ENCODE measurements at places on chromosomes 12 and 14. TPM values are rescaled to one million over a fixed set of nuclear protein-coding genes. Genes with fewer than 3 reads are reported as not detected.

DNA sequence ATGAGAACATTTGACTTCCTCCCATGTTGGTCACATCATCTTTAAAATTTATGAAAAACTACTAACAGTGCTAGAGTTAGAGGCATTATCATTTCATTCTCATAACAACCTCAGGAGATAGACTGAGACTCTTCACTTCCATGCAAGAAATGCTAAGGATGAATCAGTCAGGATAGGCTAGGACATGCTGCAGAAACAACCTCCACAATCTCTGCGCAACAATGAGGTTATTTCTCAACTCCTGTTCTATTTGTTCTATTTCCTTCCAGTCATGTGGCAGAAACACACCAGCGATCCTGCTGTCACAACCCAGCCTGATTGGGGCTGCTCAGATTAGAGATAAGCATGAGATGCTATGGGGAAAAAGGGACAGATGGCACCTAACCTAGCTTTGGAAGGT lies 49.0 kb upstream of the TMEM263 start:
- DNase-seq: no peak
- H3K36me3 ChIP-seq: peaks cover 4% of the 10 kb centered on the region
- H3K27me3 ChIP-seq: peaks cover 38% of the 10 kb centered on the region

DNA sequence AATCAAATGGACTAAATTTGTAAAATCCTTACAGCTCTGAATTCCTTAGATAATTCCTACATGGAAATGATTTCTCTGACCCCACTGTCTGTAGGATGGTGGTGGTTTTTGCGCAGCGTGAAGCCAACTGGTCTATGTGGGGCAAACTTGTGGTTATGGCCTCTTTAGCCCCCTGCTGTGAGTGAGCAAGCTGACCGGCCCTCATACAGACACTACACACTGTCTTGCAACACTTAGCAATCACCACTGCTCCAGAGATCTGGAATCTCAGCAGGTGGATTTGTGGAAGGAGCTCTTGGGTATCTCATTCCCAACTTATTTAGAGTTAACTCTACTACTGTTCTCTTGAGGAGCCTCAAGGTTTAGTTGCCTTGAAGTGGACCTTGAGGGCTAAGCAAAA lies 70.2 kb downstream of the SCN8A start:
- no peak overlapping the region for H3K4me3 ChIP-seq
- peaks cover 3% of the 10 kb centered on the region for H3K36me3 ChIP-seq
- H3K4me1 ChIP-seq: peaks cover 3% of the 10 kb centered on the region
- H3K27ac ChIP-seq: no peak overlapping the region
- H3K27me3 ChIP-seq: peaks cover 56% of the 10 kb centered on the region

GRCh38 chr14:42174357-42174756 lies 567.7 kb downstream of the LRFN5 start:
- no peaks in the 10 kb centered on the region for H3K4me1 ChIP-seq
- H3K4me3 ChIP-seq: no peak overlapping the region
- H3K27ac ChIP-seq: no peak overlapping the region
- no peaks in the 10 kb centered on the region for H3K27me3 ChIP-seq
- H3K36me3 ChIP-seq: no peaks in the 10 kb centered on the region

DNA sequence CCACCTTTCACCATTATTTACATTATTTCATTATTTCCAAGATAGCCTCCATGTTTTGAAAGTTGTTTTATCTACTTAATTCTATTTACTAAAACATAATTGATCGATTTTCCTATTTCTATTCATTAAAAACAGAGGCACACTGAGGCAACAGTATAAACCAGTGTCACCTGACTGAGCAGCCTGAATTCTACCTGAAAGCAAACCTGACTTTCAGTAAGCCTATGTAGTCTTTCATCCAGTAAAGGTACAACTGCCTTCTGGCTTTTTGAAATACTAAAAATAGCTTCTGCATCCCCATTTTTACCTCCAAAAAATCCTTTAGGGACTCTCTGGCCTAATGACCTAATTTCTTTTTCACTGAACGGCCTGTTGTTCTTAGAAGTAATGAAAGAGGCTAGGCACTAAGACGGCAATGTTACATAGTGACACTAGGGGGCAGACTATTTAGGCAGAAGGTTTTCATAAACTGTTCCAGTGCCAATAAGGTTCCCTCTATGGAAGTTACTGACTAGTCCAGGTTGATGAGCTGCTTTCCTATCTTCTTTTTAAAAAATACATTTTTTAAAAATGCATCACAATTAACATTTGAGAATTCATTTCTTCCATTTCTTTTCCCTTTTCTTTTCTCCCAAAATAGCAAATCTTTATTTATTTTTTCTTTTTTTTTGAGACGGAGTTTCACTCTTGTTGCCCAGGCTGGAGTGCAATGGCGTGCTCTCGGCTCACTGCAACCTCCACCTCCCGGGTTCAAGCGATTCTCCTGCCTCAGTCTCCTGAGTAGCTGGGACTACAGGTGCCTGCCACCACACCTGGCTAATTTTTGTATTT lies 17.5 kb downstream of the ANAPC5 start:
- H3K4me3 ChIP-seq: no peak overlapping the region
- H3K36me3 ChIP-seq: no peaks in the 10 kb centered on the region
- H3K4me1 ChIP-seq: peaks cover 3% of the 10 kb centered on the region
- H3K27ac ChIP-seq: peak overlapping the region; percentile 43
- no peaks in the 10 kb centered on the region for H3K27me3 ChIP-seq
- no peak for DNase-seq

DNA sequence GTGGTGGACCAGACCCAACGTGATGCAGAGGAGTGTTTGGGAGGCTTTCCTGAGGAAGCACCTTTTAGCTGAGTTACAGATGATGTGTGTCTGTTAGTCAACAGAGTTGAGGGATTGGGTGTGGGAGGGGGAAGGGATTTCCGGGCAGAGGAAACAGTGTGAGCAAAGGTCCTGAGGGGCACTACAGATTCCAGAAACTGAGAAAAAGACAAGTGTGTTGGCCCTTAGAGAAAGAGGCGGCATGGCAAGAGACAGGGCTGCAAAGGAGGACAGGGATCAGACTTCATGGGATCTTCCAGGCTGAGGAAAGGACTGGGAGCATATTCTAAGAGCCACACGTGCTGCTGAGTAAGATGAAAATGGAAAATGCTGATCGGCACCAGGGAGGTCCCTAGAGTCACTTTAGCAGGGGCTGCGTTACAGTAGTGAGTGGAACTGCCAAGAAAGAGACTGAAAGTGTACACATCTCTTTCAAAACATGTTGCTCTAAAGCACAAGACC lies 9.4 kb upstream of the RPS6KL1 start:
- no peak for DNase-seq
- H3K4me1 ChIP-seq: peaks cover 17% of the 10 kb centered on the region
- peaks cover 10% of the 10 kb centered on the region for H3K27me3 ChIP-seq
- peak overlapping the region; percentile 47 for H3K27ac ChIP-seq
- H3K36me3 ChIP-seq: no peaks in the 10 kb centered on the region
- no peak overlapping the region for H3K4me3 ChIP-seq

- H3K4me1 ChIP-seq: peaks cover 45% of the 10 kb centered on the region
- no peak overlapping the region for H3K27ac ChIP-seq
- no peaks in the 10 kb centered on the region for H3K27me3 ChIP-seq
- DNase-seq: no peak
- no peak overlapping the region for H3K4me3 ChIP-seq
- H3K36me3 ChIP-seq: peaks cover 2% of the 10 kb centered on the region
Measured at GRCh38 chr12:69501154-69501895, 31.1 kb downstream of the FRS2 start.

DNA sequence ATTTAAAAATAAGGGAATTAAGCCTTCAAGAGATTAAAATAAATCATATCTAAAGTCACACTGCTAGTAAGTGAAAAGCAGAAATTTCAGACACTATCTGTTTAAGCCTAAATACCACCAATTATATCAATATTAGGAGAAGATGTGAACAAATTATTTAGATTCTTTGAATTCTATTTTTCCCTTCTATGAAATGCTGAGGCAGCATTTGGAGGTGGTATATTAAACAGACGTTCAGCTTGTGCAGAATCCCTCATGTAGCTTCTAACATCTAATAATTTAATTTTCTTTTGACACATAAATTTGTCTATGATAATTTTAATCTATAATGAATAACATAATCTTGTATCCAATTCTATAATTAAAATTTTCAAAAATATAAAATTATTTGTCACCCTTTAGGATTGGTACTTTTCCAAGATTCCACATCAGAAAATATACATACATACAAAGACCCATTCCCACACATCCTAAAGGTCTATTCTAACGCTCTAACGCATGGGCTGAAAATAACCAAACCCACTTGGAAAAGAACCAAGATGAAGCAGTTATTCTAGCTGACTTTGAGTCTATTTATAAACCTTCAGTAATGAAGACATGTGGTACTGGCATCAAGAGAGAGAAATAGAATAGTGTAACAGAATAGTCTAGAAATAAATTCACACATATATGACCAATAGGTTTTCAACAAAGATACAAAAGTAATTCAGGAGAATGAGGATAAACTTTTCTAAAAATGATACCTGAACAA lies 751.8 kb downstream of the GALC start:
- H3K27ac ChIP-seq: no peak overlapping the region
- H3K4me1 ChIP-seq: no peaks in the 10 kb centered on the region
- no peak overlapping the region for H3K4me3 ChIP-seq
- H3K27me3 ChIP-seq: no peaks in the 10 kb centered on the region
- no peak for DNase-seq

DNA sequence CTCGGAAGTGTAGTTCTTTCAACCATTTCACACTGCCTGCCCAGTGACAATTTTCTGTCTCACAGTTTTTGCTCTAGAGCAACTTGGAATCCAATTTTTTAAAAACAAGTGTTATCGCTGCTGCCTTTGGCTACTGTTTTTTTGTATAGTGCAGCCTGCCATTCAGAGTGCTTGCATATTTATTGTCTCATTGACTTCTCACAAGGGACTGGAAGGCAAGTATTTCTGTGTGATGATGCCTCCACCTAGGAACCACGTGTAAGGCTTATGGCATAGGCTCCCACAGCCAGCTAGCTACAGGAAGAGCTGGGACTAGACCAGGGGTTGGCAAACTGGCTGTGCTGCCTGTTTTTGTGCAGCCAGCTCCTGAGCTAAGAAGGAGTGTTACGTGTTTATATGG lies 903 bp downstream of the PARPBP start:
- H3K4me3 ChIP-seq: peak overlapping the region; percentile 90
- peaks cover 5% of the 10 kb centered on the region for H3K36me3 ChIP-seq
- peak overlapping the region; percentile 91 for H3K27ac ChIP-seq
- H3K4me1 ChIP-seq: peaks cover 14% of the 10 kb centered on the region
- no peak for DNase-seq
- H3K27me3 ChIP-seq: no peaks in the 10 kb centered on the region

GRCh38 chr12:1836241-1836803 lies 16.0 kb downstream of the LRTM2 start:
- no peaks in the 10 kb centered on the region for H3K36me3 ChIP-seq
- H3K27ac ChIP-seq: no peak overlapping the region
- H3K27me3 ChIP-seq: peaks cover 26% of the 10 kb centered on the region

DNA sequence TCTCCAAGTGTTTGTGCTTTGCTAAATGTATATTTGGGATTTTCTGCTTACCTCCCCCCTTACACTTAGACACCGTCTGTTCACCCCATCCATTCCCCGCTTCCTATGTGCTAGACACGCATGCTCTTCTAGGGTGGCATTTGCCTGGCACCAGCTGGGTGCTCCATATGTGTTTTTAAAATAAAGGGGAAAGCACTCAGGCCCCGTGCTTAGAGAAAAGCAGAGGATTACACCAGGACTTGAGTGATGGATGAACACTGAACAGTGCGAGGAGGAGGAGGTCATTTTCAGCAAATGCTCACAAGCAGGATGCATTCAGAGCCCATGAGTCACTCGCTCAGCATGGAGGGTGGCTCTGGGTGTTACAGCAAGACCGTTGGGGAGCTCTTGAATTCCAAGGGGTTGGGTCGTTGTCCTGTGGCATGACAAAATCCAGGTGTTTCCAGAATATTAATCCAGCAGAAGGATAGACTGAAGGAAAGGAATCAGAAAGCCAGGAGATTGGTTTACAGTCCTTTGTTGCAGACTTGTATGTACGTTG lies 2.9 kb upstream of the BDKRB1 start:
- peak overlapping the region; percentile 26 for H3K4me3 ChIP-seq
- no peak for DNase-seq
- H3K4me1 ChIP-seq: peaks cover 7% of the 10 kb centered on the region
- H3K27me3 ChIP-seq: peaks cover 86% of the 10 kb centered on the region

DNA sequence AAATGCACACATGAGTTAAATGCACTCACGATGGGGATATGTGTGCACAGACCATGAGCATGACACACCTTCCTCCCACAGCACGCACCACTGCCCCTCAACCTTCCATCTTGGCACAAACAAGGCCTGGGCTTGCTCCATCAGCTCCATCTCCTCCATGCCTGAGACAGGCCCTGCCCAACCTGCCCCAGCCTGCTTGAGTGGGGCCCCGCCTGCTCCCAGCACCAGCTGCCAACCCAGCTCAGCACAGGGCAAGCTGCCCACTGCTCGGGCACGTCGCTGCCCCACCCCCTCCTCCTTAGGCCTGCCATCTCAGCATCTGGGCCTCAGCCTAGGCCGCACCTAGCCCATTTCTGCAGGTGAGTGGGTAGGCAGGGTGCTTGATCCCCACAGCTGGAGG lies 27.6 kb upstream of the KRT78 start:
- H3K4me1 ChIP-seq: peaks cover 29% of the 10 kb centered on the region
- no peak overlapping the region for H3K27ac ChIP-seq
- DNase-seq: no peak
- no peak overlapping the region for H3K4me3 ChIP-seq
- H3K27me3 ChIP-seq: peaks cover 32% of the 10 kb centered on the region

- H3K27me3 ChIP-seq: peaks cover 20% of the 10 kb centered on the region
- no peak overlapping the region for H3K4me3 ChIP-seq
- no peak for DNase-seq
- no peaks in the 10 kb centered on the region for H3K4me1 ChIP-seq
- H3K27ac ChIP-seq: no peak overlapping the region
Measured at GRCh38 chr14:92309968-92310530, 12.9 kb upstream of the SLC24A4 start.

GRCh38 chr14:93395231-93395630 lies 35.5 kb upstream of the UNC79 start:
- peaks cover 11% of the 10 kb centered on the region for H3K27me3 ChIP-seq
- no peak overlapping the region for H3K27ac ChIP-seq
- no peaks in the 10 kb centered on the region for H3K4me1 ChIP-seq
- DNase-seq: no peak
- H3K4me3 ChIP-seq: no peak overlapping the region
- H3K36me3 ChIP-seq: no peaks in the 10 kb centered on the region

DNA sequence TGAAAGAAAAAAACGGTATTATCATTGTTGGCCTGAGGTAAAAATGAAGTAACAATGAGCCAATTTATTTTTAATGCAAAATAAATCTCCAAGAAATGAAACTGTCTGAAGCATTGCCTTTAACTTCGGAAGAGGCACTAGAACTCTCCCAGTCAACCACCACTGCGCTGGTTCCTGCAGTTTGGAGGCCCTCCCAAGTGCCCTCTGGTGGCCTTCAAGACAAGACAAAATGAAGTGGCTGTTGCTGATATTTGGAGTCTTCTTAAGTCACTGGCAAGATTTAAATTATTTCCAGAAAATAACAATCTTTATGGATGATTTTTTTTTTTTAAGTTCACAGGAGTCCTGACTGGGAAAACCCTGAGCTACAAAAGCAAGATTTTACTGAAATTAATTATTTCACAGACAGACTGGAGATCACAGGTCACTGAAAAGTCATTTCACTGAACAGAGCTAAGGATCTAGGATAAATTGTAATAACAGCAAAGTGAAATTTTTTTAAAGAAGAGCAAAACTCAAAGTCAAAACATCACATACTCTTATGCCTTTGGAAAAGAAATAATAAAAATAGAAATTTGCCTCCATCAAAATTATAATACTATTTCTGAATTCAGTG lies 58.2 kb downstream of the DICER1 start:
- peak overlapping the region; percentile 39 for H3K27ac ChIP-seq
- H3K4me3 ChIP-seq: no peak overlapping the region
- H3K36me3 ChIP-seq: peaks cover 15% of the 10 kb centered on the region
- H3K4me1 ChIP-seq: peaks cover 23% of the 10 kb centered on the region

Gene SLCO1B1
- total RNA-seq: not detected

Gene SALL2
- total RNA-seq: 1.9 TPM

Gene RASSF3
- total RNA-seq: 114 TPM

Gene LTBP2
- total RNA-seq: 0.34 TPM

Gene SPTB
- 8.4 TPM for total RNA-seq

Gene IFT81
- total RNA-seq: 0.86 TPM
